ENCODE measurements at places on chromosomes 2 and 18.

- no peak for DNase-seq
Observed at GRCh38 chr2:138893746-138894145, 113.6 kb upstream of the NXPH2 start.

DNA sequence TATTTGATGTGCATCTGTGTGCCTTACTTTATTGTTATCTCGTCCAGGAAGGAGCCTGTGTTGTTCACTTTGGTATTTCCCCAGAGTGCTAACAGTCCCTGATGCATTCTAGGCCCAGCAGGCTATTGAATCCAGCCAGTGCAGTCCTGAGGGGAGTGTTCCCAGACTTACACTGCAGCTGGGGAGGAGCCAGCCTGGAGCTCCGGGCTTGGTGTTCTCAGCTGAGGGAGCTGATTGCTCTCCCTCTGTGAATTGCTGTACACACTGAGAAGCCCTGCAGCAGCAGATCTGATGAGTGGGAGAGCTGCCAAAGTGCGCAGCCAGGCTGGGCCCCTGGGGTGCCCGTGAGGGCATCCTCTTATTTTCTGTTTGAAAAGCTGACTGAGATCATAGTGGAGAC is 159.2 kb downstream of the GALNT3 start:
- no peak for DNase-seq

DNA sequence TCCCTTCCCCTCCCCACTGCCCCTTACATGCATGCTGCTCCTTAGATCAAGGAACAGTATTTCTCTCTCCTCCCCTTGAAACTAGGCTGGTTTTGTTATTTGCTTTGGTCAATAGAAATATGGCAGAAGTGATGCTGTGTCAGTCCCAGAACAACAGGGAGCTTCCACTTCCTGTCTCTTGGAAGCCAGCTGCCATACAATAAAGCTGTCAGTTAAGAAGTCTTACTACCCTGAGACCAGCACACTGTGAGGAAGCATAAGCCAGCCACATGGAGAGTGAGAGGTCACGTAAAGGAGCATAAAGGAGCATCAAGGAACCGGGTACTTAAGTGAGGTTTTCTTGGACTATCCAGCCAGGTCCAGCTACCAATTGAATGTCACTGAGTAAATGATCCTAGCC is 126.6 kb downstream of the NOL4 start:
- DNase-seq = no peak

DNA sequence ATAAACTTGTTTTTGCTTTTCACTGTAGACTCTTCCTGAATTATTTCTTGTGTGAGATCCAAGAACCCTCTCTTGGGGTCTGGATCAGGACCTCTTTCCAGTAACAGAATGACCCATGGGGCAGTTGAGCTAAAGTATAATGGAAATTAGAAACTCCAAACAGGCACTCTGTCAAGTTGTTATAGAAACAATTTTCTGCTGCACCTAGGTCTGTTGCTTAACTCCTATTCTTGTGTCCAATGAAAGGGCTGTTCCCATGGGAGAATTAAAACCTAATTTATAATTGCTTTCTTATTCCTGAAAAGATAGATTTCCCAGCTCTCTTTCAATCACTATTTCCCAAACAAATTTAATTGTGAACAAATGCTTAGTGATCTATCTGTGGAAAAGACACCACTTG is 1341.3 kb upstream of the PIK3C3 start:
- DNase-seq = no peak

- no peak for DNase-seq
Observed at GRCh38 chr2:101467306-101467705, 7.6 kb downstream of the RFX8 start.

DNA sequence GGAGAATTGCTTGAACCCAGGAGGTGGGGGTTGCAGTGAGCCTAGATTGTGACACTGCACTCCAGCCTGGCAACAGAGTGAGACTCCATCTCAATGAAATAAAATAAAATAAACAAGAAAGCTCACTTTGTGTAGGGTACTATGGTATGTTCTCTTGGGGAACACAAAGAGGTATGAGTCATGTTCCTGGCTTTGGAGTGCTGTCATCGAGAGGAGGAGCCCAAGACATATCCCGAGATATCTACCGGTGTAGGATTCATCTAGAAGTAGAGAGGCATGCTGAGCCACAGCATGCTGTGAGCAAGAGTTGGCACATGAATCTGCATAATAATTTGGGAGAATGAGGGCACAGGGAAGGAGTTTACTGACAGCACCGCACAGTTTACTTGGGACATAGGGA is 244.9 kb upstream of the EPHA4 start:
- DNase-seq = no peak

DNA sequence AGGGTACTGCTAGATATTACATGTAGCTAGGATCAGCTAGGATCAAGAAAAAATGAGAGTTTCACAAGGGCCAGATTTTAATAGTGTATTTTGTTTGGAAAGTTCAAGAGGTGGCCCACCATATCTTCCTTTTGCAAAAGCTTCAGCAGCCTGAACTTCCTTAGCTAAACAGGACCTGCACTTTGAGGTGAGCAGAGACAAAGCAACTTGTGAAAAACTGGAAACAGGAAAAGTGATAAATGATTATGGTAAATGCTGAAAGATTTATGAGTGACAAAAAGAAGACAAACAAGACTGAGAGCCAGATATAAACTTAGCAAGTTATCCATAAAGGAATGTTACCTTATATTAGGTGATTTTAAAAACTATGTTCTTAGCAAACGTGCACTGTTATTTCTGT is 123.6 kb downstream of the ZNF521 start:
- no peak for DNase-seq

- no peak for DNase-seq
Observed at GRCh38 chr18:22912835-22913234, 20.3 kb upstream of the RBBP8 start.

GRCh38 chr2:105181282-105181681 is 60.3 kb upstream of the GPR45 start:
- DNase-seq = no peak

GRCh38 chr18:35803551-35803950 is 168.9 kb upstream of the RMP24 start:
- no peak for DNase-seq

GRCh38 chr2:171952276-171952675 is 30.0 kb downstream of the HAT1 start:
- DNase-seq = no peak

- DNase-seq = no peak
Observed at GRCh38 chr18:13233787-13234783, 15.5 kb downstream of the LDLRAD4 start.

DNA sequence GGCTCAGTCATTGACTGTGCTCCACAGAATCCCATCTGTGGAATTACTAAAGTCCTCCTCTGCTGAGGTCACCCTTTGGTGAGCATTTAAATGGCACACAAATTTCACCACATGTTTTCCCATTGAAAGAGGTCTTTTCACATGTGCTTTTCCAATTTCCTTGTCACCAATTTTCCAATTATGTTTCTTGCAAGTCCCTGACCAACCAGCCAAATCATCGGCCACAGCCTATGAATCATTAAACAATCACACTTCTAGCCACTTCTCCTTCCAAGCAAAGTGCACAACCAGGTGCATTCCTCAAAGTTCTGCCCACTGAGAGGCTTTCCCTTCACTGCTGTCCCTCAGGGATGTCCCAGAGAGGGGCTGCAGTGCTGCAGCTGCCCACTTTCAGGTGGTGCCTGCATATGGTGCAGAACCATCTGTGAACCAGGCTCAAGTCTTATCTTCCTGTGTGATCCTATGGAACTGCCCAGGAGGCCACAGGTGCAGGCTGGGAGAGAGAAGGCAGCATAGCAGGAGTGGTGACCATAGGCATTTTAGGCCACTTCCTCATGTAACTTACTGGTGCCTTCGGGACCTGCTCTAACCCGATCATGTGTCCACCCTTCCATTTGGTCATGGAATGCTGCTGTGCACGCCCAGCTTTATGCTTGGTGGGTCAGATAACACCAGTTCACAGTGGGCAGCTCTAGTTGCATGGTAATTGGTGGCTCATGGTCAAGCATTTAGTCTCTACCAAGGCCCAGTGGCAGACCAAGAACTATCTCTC is 153.0 kb downstream of the SEPTIN10 start:
- DNase-seq = no peak

DNA sequence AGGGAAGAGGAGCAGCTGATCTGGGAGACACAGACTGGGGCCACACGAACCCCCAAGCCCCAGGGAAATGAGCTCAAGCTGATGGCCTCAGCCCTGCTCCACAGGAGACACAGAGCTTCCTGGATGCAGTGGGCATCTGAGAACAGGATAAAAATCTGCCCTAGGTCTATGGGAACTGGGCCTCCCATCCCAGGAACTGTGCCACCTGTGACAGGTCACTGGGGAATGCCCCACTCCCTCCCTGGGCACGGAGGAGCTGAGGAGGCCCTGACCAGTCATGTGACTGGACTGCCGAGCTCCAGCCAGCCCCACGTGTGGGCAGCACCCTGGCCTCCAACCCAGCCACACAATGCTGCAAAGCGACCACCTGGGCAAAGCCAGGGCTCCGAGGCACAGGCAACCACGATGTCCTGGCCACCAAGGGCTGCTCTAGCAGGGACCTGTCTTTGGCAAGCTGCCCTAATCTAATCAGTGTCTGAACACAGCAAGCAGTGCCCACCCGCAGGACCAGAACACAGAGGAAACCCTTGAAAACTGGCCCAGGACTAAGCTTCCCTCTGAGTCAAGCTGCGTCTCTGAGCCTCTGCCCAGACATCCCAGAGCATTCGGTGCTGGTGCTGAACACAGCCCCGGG is 57.8 kb upstream of the ID2 start:
- no peak for DNase-seq

All from stimulated activated CD4-positive, alpha-beta T cell treated with anti-CD3 and anti-CD28 coated beads, Interleukin-1b, Interleukin-23, amount 100 ng/mL, for 1 hour (primary cell).